ENCODE measurements at places on chromosomes 3 and 15. TPM values are rescaled to one million over a fixed set of nuclear protein-coding genes. Genes with fewer than 3 reads are reported as not detected.

DNA sequence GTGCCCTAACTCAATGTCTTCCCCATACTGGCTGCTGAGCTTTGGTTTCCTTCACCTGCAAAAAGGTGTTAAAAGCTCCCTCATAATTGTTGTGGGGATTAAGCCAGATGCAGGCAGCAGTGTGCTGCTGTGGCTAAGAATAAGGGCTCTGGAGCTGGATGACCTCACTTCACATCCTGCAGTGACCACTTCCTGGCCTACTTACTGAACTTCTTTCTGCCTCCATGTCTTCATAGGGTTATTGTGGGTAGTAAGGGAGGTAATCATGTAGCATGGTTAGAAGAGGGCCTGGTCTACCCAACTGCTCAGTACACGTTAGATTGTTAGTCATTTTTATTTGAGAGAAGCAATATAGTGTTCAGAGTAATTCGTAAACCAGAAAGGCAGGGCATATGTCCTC, 18.4 kb downstream of the GYG1 start:
- no peak overlapping the region for H3K4me3 ChIP-seq
- no peak for DNase-seq
- H3K27me3 ChIP-seq = no peaks in the 10 kb centered on the region
- H3K36me3 ChIP-seq = peaks cover 90% of the 10 kb centered on the region

GRCh38 chr3:195151402-195151801, 119.6 kb downstream of the XXYLT1 start:
- H3K27ac ChIP-seq = peak overlapping the region; percentile 68
- no peaks in the 10 kb centered on the region for H3K36me3 ChIP-seq
- no peaks in the 10 kb centered on the region for H3K27me3 ChIP-seq
- no peak overlapping the region for H3K4me3 ChIP-seq
- peaks cover 90% of the 10 kb centered on the region for H3K4me1 ChIP-seq
- DNase-seq = no peak

The SKIC8 gene
- 36.1 TPM for total RNA-seq

DNA sequence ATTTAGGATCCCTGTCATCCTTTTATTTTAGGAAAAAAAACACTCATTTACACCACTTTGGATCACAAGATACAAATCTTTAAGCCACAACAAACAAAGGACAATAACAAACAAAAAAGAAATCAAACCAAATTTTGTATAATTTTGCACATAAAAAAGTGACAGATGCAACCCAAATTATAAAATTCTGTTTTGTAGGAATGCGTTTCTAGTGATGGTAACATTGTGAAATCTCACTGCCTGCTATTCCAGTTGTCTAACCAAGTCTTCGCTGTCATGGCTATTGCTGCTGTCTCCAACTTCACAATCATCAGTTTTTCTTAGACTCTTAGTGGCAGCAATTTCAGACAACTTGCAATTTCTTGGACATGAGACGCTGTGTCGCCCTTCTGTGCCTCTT, 58.3 kb upstream of the ARL6 start:
- H3K4me1 ChIP-seq = no peaks in the 10 kb centered on the region
- DNase-seq = no peak
- no peaks in the 10 kb centered on the region for H3K36me3 ChIP-seq

- H3K27ac ChIP-seq = no peak overlapping the region
- no peak overlapping the region for H3K4me3 ChIP-seq
- no peaks in the 10 kb centered on the region for H3K27me3 ChIP-seq
- H3K36me3 ChIP-seq = no peaks in the 10 kb centered on the region
- no peaks in the 10 kb centered on the region for H3K4me1 ChIP-seq
- no peak for DNase-seq
Measured at GRCh38 chr15:38115121-38115520, 137.5 kb upstream of the SPRED1 start.

DNA sequence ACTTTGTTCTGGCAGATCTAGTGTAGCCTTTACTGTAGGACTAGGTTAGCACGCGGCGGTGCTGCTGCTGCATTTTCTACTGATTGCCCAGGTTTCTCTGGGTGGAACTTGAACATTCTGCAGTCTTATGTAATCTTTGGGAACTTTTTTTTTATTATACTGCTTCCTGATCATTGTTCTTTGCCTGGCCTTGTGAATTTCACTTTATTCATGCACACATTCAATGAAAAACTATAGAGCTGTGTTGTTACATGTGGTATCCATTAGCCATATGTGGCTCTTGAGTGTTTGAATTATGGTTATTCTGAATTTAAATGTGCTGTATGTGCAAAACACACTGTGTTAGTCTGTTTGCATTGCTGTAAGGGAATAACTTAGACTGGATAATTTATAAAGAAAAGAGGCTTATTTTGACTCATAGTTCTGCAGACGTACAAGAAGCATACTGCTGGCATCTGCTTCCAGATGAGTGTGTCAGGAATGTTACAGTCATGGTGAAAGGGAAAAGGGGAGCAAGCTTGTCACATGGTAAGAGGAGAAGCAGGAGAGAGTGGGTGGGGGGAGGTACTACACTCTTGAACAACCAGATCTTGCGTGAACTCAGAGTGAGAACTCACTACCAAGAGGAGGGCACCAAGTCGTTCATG, 26.5 kb downstream of the MEF2A start:
- no peaks in the 10 kb centered on the region for H3K36me3 ChIP-seq
- H3K27me3 ChIP-seq = no peaks in the 10 kb centered on the region
- DNase-seq = no peak
- H3K4me1 ChIP-seq = peaks cover 6% of the 10 kb centered on the region

The GPR27 gene
- 3.0 TPM for total RNA-seq

The NPAP1 gene
- not detected for total RNA-seq

The NOP10 gene
- 169 TPM for total RNA-seq

The PRSS50 gene
- 0.24 TPM for total RNA-seq

DNA sequence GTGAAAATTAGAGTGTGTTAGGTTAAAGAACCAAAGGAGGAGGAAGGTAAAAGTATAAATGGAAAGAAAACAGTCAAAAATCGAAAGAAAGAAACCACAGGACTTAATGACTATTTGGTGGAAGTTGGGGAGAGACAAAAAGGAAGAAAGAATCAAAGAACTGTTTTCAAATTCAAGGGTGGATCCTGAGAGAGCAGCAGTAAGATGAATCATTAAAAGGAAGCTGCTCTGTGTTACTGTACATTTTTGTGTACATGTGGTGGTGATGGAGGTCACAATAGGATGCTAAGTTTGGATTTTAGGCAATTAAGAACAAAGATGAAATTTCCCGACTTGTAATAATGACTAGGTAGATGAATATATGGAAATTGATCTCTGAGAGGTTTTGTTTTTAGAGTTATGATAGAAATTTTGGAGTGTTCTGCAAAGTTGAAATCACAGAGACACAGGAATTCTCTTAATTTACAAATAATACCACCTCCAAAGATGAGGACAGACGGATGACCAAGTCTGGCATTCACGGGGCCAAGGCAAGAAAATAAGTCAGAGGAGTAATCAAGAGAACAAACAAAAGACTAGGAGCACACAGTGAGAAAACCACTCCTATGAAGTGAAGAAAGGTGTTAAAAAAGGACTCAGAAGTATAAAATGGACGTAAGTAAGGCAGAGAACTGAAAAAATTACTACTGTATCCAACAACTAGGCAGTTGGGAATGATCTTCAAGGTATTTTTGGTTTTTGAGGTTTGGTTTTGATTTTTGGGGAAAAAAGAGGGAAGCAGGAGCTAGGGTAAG, 7.1 kb downstream of the DHX36 start:
- no peaks in the 10 kb centered on the region for H3K27me3 ChIP-seq

The TMEM207 gene
- total RNA-seq = not detected

The CTDSPL gene
- total RNA-seq = 46.9 TPM

The MYEF2 gene
- 19.7 TPM for total RNA-seq

The SERPINI2 gene
- total RNA-seq = not detected

GRCh38 chr3:42843713-42844411, 31.8 kb downstream of the CYP8B1 start:
- no peak overlapping the region for H3K27ac ChIP-seq
- no peaks in the 10 kb centered on the region for H3K27me3 ChIP-seq
- H3K4me3 ChIP-seq = no peak overlapping the region
- no peaks in the 10 kb centered on the region for H3K36me3 ChIP-seq
- no peak for DNase-seq

The TM4SF4 gene
- 1.3 TPM for total RNA-seq

DNA sequence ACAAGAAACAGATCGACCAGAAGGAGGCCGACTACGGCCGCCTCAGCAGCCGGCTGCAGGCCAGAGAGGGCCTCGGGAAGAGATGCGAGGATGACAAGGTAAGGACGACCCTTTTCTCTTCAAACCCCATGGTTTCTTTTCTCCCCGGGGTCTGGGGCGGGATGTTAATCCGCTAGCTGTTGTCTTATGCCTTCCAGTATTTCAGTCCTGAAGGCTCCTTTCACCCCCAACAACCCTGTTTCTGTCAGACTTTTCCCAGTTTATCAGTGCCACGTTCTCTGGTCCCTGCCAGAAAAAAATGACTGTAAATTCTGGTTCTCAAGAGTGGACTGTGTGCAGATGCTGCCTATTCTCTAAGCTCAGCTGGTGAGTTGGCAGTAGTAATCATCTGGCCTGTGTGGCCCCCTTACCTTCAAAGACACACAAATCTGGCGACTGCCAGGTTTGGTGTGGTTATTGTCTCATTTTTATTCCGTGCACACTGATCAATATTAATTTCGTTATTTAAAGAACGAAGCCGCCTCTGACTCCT, 806 bp downstream of the GOLM2 start:
- H3K4me3 ChIP-seq = peak overlapping the region; percentile 87
- H3K27ac ChIP-seq = peak overlapping the region; percentile 85
- H3K27me3 ChIP-seq = no peaks in the 10 kb centered on the region
- no peak for DNase-seq
- no peaks in the 10 kb centered on the region for H3K36me3 ChIP-seq
- H3K4me1 ChIP-seq = peaks cover 9% of the 10 kb centered on the region

The ANKUB1 gene
- not detected for total RNA-seq

The GOLGA6D gene
- not detected for total RNA-seq

DNA sequence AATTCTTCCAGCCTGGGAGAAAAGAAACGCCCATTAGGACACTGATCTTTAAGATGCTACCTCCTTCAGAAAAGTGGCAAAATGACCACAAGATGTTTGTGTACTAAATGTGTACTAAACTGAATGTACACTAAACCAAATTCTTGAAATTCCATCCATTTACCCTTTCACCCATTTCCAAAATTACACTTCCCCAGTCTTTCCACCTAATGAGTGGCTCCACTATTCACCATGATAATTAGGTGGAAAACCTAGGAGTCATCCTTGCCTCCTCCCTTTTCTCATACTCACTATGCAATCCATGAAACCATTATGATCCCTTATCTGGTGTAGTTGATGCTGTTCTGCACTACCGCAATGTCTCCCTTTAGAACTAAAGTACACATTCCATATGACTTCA, 452.1 kb upstream of the THBS1 start:
- peak overlapping the region; percentile 50 for H3K27ac ChIP-seq
- H3K4me1 ChIP-seq = peaks cover 7% of the 10 kb centered on the region
- H3K4me3 ChIP-seq = no peak overlapping the region
- no peaks in the 10 kb centered on the region for H3K36me3 ChIP-seq
- no peak for DNase-seq
- no peaks in the 10 kb centered on the region for H3K27me3 ChIP-seq

The CLDN16 gene
- 1.1 TPM for total RNA-seq

DNA sequence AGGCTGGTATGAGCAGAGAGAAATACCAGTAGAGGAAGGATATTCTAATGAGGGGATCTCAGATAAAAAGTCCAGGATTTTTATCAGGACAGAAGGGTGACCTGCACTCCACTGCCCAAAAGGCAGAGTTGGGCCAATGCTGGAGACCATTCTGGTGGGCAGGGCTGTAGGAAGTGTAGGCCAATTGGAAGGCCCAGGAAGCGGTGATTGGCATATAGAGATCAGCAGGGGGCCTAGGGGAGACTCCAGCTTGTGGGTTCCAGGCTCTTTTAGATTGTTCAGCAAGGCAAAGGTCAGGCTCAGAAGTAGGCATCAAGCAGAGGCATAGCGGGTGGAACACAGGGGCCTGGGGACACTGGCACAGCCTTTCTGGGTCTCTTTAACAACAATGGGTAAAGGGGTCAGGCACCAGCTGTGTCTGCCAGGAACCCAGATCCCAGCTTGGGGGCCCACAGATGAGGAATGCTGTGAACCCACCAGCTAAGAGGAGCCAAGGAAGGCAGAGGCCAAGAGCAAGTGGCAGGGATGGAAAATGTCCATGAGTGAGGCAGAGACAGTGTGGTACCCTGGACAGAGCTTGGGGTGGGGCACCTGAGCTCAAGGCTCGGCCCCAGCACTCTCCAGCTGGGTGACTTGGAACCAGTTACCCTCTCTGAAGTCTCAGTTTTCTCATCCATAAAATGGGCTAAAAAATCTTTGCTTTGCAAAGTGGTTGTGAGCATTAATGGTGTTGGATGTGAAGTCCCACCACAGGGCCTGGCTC, 27.0 kb upstream of the RASGRF1 start:
- no peak for DNase-seq
- no peak overlapping the region for H3K4me3 ChIP-seq
- H3K27ac ChIP-seq = no peak overlapping the region
- no peaks in the 10 kb centered on the region for H3K27me3 ChIP-seq
- H3K4me1 ChIP-seq = no peaks in the 10 kb centered on the region
- H3K36me3 ChIP-seq = no peaks in the 10 kb centered on the region

The MAGI1 gene
- total RNA-seq = 27.4 TPM

The PYGO1 gene
- 16.7 TPM for total RNA-seq

DNA sequence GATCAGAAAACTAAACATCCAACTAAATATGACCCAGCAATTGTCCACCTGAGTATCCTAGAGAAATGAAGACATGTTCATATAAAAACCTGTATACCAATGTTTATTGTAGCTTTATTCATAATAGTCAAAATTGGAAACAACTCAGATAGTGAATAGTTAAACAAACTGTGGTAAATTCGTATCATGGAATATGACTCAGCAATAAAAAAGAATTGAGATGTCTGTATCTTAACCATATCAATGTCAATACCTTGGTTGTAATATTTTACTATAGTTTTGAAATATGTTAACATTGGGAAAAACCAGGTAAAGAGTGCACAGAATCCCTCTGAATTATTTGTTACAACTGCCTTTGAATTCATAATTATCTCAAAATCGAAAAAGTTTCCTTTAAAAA, 159.3 kb upstream of the GAP43 start:
- H3K27me3 ChIP-seq = no peaks in the 10 kb centered on the region
- DNase-seq = no peak
- H3K4me1 ChIP-seq = no peaks in the 10 kb centered on the region
- H3K27ac ChIP-seq = no peak overlapping the region
- no peaks in the 10 kb centered on the region for H3K36me3 ChIP-seq

DNA sequence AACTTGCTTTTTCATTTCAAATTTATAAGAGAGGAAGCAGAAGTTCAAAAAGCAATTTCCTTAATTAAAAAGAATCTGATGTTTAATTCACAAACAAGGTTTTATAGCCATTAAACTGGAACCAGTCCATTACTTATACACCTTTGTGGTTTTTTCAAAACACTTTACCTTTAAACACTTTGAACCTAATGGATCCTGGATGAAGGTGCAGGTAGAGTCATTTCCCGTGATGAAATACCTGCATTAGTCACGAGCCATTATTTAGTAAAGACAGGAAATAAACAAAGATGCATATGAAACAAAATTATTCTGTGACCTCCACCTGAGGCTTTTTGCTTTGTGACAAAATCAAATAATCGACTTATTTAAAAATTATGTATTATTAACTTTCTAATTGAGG, 341.7 kb upstream of the UBE2E2 start:
- H3K27me3 ChIP-seq = no peaks in the 10 kb centered on the region
- H3K4me3 ChIP-seq = no peak overlapping the region
- H3K4me1 ChIP-seq = no peaks in the 10 kb centered on the region
- no peak overlapping the region for H3K27ac ChIP-seq
- no peaks in the 10 kb centered on the region for H3K36me3 ChIP-seq
